Stimulated activated CD4-positive, alpha-beta T cell treated with anti-CD3 and anti-CD28 coated beads, Interleukin-1b, Interleukin-23, amount 100 ng/mL, for 4 hours (primary cell): ENCODE measurements at places on chromosomes 16 and 17.

DNA sequence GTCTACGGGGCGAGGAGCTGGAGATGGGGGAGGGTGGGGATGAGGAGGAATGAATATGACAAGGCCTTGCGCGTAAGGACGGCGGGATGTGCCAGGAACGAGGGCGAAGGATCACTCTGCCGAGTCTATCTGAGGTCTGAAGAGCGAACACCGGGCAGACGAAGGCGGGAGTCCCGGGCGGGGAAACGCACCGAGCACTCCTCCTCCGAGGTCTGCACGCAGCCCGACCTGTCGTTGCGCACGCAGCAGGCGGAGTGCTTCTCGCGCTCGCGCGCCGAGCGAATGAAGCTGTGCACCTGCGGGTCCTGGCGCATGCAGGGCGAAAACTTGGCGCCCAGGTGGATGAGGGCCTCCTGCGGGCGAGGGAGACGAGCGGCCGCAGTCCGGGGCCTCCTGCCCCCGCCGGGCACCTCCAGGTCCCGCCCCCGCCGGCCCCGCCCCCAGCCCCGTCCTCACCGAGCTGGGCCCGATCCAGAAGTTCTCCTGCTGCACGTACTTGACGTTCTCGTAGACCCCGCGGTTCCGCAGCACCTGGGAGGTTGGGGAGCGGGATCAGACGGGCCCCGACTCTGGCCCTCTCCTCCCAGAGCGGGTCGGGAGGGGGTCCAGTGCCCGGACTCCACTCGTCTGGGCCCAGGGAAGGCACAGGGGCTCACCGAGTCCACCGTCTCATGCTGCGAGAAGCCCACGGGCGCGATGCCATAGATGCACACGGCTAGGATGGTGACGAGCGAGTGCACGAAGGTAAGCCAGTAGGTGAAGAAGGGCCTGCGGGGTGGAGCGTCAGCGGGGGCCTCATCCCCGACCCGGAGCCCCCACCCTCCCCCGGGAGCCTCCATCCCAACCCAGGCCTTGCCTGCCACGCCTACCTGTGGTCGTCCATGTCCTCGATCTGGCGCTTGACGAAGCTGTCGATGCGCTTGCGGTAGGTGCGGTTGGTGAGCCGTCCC lies 7.6 kb downstream of the SNRNP25 start:
- no peak for DNase-seq

DNA sequence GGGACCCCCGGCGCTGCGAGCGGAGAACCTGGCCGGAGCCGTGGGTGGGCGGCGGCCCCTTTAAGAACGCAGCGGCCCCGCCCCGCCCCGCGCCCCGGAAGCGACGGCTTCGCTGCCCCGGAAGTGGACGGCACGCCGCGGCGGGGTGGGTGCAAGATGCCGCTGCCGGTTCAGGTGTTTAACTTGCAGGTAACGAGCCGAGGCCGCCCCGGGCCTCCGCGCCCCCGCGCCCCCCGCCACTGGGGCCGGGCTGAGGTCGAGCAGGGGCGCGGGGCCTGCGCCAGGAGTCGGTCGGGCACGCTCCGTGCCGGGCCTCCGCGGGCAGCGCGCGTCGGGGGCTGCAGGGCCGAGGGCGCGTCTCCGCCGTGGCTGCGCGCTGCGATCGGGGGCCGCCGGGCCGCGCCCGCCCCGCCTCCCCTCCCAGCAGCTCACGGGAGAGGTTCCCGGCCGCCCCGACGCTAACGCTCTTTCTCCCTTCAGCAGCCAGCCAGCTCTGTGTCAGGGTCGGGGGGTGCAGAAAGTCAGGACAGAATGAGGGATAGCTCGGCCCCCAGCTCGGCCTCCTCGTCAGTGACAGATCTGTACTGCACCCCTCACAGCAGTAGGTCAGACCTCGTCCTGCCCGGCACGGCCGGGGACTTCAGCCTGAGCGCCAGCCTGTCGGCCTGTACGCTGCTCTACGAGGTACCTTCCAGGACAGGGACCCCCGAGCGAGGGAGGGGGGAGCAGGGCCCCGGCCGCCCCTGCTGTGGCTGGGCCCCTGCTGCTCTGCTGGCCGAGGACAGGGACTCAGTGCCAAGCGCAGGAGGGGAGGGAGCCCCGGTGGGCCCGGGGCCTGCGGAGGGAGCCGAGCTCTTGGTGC lies at the start of the genes GPS1 and RFNG:
Gene GPS1, plus strand, starts transcription at position 123 of the 862 bp plus-strand sequence. Its CDS starts 34 bp downstream, at position 157.
Gene RFNG, minus strand, starts transcription at position 36 of the 862 bp plus-strand sequence. CDS start 45 bp downstream, outside the sequence.
- peak; percentile 67 for DNase-seq

DNA sequence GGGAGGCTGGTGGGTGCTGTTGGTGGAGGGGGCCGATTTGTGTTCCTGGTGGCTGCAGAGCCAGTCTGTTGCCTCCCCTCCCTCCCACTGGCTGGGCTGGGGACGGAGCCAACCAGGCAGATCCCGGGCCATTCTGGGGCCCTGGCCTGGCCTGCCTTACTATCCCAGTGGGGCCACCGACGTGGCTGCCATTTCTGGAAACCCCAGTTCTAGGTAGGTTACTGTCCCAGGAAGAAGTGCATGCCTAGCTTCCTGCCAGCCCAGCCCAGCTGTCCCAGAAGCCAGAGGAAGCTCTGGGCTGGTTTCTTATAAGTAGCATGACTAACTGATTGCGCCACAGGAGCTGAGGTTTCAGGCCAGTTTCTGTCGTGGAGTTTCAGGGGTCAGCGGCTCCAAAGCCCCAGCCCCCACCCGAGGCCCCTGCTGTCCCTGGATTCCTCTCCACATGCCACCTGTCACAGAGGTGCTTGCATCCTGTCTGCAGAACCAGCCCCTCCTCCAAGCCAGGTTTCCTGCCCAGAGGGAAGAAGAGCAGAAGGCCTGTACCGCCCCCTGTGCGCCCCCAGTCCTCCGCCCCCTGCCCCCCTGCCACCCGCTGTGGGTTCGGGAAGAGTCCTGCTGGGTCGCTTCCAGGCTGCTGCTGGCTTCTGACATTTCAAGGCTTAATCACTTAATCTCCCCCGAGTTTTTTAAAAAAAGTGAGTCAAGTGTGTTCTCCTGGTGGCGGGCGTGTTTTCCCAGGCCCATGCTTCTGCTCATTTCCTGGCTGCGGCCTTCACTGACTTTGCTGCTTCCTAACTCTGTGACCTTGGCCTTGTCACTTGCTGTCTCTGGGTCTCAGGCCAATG lies 13.2 kb downstream of the IL4R start:
- no peak for DNase-seq

- no peak for DNase-seq
These were observed 391.1 kb downstream of the CNTNAP4 start for GRCh38 chr16:76668207-76668725.

DNA sequence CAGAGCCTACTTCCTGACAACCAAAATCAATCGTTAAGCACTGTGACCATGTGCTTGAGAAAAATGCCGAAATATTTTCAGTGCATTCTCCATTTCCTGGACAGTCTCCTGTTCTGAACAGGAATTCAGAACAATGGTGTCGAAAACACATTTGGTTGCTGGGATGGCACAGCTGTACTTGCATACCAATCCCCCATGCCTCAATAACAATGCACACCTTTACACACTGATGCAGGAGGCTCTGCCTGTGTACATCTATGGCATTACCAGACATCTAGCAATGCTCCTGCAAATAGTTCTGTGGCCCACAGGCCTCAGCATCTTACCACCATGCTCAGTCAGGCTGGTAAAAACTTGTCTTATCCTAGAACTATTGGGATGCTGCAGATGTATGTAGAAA lies 6.2 kb downstream of the CHTF8 start:
- no peak for DNase-seq
